ENCODE measurements at places on chromosomes 6 and 20.

DNA sequence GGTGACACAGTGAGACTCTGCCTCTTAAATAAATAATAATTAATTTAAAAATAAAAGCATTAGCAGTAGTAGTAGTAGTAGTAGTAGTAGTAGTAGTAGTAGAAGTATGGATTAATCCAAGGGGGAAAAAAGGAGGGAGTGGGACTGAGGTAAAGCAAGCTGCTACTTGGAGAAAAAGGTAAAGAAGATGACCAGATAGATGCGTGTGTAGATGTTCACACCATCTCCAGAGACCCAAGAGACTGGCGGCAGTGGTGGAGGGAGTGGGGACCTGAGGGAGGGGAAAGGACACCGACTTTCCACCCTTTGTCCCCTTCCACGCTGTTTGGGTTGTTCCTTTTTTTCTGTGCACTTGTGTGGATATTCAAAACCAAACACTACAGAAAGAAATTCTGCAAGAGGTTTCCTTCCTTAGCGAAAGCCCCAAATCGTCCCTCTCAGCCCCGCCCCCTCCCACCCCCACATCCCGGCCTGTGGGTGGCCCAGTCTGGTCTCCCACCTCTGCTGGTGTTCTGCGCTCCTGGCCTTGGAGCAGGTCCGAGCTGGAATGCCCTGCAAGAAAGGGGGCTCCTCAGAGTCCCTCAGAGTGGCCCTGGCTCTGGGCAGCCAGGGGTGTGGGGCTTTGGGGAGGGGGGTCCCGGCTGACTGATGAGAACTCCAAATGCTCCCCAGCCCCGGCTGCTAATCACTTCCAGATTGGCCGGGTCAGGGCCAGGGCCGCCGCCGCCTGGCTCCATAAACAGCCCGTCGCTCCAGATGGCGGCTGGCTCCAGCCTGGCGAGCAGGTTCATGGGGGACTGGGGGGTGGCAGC lies 60.2 kb downstream of the UBE2V1 start:
- DNase-seq = no peak

- DNase-seq = no peak
Measured at GRCh38 chr6:2375443-2375842, 130.0 kb upstream of the GMDS start.

DNA sequence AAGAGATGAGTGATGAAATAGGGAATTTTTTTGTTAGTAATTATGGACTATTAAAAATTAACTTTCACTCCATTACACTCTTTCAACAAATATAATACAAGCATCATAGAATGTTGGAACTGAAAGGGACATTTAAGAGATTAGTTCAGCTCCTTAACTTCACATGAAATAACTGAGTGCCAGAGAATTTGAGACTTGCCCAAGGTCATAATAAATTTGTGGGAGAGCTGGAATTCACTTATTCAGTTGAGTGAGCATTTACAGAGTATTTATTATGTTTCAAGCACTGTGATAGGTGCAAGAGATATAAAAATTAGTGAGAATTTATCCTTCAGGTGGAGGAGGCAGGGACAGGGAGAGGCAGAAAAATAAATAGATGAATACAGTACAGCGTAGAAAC lies 154.6 kb downstream of the KCNQ5 start:
- DNase-seq = no peak

- DNase-seq = peak; percentile 95
Measured at GRCh38 chr6:37059344-37060194, 54.1 kb downstream of the FGD2 start.

DNA sequence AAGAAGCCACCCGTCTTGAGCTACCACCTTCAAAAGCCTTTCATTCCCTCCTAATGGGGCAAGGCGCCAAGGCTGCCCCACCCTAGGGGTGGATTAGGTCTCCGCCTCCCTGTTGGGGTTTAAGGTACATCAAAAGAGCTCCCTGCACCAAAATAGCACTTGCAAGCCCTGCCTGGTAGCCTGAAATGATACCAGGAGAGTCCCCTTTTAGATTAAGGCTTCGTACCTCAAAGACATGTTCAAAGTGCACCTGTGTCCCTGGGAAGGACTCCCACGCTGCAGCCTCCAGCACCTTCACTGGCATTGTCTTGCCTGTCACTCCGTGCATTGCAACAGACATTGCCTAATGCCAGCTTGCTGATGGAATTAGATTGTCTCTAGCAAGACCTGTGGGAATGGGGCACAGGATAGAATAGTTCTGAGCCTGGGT lies 15.7 kb upstream of the CDKN1A start:
- no peak for DNase-seq

All from astrocyte (in vitro differentiated cells and primary cell).